ENCODE measurements at places on chromosomes 12 and 14.

GRCh38 chr14:91367173-91368171 lies 50.1 kb downstream of the CCDC88C start:
- no peak for DNase-seq

DNA sequence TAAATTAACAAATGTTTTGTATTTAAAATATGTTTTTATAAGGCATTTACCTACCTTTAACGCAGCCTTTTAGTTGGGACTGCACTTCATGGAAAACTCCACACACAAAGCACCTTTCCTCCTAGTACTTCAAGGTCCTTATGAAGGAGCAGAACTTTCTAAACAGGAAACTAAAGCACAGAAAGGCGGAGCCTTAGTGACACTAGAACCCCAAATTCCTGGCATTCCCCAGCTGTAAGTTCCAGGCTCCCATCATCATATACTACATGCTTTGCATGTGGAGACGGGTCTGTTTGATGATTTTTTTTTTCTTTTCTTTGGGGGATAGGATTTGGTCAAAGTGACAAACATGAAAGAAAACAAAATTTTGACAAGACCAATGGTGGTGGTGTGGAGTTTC lies 39.5 kb downstream of the STXBP6 start:
- no peak for DNase-seq

DNA sequence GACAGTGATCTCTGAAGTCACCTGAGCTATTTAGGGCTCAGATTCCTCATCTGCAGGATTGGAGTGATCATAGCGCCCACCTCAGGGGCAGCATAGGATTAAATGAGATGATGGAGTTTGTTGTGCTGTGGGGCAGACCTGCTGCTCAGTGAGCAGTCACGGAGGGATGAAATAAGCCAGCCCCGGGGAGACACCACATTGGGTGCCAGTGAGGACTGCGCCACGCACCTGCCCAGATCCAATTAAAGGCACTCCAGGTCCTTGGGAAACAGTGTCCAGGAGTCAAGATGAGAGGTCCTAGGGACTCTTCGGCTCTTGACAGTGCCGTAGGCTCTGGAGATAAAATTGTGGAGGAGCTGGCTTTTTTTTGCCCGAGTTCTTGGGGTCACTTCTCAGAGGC lies 166.2 kb downstream of the ADGRD1 start:
- DNase-seq, result no peak

GRCh38 chr12:93317227-93317626 lies 60.5 kb upstream of the NUDT4 start:
- DNase-seq, result no peak

DNA sequence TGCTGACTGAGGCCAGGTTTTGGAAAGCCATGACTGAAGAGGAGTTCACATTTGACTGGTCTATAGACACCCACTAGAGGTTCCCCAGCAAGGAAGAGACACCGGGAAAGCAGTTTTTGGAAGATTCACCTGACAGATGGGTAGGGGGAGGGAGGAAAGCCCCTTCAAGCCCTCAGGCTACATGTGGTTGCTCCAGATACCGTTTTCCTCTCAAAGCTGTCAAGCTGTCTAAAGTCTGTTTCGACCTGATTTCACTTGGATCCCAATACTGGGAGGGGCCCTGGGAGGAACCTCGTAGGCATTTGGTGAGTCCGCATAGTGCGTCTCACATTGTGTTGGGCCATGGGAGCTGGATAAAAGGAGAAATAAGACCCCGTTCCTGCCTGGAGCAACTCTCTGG lies 1.7 kb upstream of the LRP1 start:
- peak; percentile 59 for DNase-seq

- DNase-seq, result no peak
Measured at GRCh38 chr12:106480251-106480650, 102.6 kb upstream of the RFX4 start.

GRCh38 chr12:93403988-93404803 lies 26.5 kb downstream of the NUDT4 start:
- no peak for DNase-seq

DNA sequence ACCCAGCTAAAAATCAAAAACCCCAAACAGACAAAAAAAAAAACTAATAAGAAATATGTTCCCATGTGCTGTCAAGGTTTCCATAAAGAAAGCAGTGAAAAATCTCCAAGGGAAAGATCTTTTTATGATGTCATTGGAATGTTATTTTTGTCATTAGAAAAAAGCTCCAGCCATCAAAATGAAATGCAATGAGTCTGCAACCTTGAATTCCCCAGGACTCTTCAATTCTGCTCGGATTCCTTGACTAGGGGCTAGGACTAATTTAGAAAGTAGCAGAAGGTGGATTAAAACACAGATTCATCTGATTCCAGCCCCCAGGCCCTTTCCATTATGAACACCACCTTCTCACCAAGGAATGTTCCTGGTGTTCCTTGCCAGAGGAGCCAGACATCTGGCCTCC lies 6.0 kb upstream of the PCNX1 start:
- DNase-seq, result no peak

DNA sequence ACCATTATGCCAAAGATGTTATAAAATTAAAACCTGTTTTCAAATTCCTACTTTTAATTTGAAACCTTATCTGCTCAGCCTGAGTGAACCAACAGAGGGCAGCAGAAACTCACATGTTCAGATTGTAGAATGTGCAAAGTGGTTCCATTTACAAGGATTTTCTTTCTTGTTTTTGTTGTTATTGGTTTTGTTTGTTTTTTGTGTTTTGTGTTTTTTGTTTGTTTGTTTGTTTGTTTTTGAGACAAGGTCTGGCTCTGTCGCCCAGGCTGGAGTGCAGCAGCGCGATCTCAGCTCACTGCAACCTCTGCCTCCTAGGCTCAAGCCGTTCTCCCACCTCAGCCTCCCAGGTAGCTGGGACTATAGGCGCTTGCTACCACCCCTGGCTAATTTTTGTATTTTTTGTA lies 22.8 kb upstream of the GARIN2 start:
- peak; percentile 33 for DNase-seq

DNA sequence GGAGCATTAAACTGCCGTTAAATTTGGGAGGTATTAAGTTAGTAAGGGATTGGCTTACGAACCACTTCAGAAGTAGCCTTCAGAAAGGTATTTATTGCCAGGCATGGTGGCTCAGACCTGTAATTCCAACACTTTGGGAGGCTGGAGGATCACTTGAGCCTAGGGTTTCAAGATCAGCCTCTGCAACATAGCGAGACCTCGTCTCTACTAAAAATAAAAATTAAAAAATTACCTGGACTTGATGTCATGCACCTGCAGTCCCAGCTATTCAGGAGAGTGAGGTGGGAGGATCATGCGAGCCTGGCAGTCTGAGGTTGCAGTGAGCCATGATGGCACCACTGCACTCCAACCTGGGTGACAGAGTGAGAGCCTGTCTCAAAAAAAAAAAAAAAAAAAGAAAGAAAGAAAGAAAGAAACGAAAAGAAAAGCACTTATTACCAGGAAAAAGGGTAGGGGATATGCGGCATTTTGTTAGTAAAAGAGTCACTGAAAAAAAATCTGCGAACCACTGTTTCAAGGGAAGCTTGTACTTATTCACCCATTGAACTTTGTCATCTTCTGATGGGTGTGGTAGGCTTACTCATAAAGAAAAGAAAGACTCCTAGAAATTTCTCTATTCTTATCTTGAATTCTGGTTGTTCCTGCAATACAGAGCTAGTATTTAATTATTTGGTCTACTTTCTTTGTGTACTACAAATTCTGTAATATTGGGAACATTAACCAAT lies 33.6 kb upstream of the PLEKHA5 start:
- no peak for DNase-seq

DNA sequence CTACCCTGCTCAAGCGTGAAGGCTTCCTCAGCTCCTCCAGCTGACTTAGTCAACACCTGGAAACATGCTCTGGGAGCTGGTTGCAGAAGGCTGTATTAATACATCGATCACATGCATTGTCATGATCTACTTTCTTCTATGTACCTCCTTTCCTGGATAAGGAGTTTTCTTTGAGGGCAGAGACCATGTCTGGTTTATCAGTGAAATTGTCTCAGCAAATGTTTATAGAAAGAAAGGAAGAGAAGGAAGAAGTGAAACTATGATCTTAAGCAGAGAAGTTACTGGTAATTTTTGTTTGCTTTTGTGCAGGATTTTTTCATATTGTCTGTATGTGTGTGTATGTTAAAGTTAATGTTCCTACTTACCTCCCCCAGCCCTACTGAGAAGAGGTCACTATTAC lies 4.5 kb downstream of the DYRK4 start:
- DNase-seq, result no peak

- DNase-seq, result peak; percentile 15
Measured at GRCh38 chr12:9649532-9649940, 20.0 kb upstream of the CLEC2D start.

DNA sequence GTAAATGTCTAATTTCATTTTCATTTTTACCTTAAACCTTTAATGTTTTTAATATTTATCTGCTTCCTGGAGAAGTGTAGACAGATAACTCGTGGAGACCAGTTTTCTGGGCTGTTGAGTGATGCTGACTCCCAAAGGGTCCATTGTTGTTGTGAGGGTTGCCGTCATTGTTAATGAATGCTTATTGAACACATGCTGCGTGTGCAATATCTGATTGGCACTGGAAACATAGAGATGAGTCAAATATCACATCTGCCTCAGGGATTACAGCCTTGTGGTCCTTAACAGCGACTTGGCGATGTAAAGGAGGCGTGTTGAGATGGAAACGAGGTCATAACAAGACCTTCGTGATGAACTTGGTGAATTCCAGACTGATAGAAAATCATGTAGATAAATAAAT lies 85.9 kb downstream of the FBXW8 start:
- no peak for DNase-seq

DNA sequence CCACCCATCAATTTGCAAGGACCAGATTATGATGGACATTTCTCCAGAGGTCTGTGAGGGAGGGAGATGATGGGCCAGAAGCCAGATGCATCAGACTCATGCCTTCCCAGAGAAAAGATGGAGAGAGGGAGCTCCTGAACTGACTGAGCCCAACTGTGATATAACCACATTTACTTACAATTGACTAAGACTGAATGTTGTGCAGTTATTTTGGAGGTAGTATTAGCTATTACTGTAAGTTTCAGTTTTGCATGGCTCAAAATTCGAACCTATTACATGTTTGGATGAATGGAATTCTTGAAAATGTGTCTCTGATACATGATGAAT lies 211.1 kb upstream of the SFSWAP start:
- no peak for DNase-seq

DNA sequence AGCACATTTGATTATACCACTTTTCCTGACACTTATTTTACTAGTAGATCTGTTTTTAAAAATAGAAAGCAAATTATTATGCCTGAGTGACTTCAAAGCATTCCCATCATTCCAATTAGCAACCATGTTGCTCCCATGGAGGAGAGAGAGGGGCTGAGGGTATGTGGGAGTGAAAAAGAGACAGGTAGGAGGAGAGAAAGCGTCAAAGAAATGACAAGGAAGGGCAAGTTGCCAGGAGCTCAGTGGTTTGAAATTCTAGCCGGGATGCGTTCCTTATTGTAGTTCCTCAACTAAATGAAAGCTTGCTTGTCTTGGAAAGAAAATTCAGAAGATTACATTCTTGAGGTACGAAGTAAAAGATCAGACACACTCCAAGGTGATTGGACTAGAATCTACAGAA lies 92.4 kb upstream of the PKP2 start:
- no peak for DNase-seq

GRCh38 chr14:90750191-90750590 lies 66.0 kb downstream of the TTC7B start:
- DNase-seq, result no peak

- no peak for DNase-seq
Measured at GRCh38 chr14:22898302-22899090, 15.5 kb downstream of the REM2 start.

- DNase-seq, result no peak
Measured at GRCh38 chr14:96162741-96163140, 41.9 kb upstream of the BDKRB2 start.

DNA sequence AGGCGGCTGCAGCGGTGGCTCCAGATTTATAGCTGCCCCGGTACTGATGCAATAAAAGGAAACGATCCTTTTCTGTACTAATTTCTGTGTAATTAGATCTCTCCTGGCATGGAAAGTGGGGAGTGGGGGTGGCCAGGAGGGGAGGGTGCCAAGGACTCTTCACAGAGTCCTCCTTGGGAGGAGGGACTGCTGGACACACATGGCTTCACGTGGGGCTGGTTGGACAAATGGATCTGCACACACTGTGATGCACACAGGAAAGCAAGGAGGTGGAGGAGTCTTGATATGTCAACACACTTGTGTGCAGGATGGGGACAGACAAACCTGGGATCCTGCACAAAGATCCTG lies 23.8 kb upstream of the ATP5MC2 start:
- peak; percentile 47 for DNase-seq

DNA sequence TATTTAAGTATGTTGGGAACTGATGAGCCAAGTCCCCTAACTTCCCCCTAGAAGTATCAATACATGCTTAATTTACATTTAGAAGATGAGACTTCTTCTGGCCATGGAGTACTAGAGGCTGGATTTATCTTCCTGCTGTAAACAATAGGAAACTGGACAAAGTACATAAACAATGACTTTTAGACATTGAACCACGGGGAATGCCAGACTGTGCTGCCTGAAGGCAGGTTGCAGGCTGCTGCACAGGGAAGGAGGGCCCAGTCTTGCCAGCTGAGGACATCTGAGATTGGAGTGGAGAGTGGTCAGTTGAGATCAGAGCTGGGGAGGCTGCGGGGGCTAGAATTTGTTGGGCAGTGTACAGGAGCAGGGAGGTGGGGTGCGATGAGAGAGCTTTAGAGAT lies 24.5 kb upstream of the ISM2 start:
- no peak for DNase-seq

DNA sequence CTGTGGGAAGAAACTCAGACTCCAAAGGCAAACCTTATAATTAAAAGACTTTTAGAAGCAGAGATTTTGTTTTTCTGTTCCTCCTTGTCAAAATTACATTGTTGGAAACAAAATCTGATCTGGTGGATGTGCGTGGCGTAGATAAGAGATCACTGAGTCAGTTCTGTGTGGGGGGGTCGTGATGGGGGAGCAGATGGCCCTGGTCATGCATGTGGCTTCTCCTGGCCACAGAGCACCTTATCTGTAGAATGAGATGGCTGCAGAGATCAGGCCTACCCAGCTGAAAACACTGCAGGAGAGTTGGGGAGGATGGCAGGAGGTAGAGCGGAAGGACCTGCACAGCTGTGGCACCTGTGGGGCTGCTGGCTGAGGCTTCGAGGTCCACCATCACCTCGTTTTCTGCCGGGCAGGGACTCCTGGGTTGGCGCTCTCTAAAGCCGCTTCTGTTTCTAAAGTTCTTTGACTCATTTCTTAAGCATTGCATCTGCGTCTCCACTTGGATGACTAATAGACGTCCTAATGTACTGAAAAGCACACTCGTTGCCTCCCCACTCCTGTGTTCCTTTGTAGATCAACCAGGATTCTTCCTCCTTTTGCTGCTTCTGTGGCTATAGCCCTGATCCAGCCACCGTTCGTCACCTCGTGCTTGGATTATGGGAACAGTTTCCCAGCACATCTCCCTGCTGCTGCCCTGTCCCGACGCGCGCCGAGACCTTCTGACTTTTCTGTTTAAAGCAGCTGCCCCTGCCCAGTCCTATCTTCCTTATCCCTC lies 93.4 kb downstream of the TSPAN9 start:
- no peak for DNase-seq

DNA sequence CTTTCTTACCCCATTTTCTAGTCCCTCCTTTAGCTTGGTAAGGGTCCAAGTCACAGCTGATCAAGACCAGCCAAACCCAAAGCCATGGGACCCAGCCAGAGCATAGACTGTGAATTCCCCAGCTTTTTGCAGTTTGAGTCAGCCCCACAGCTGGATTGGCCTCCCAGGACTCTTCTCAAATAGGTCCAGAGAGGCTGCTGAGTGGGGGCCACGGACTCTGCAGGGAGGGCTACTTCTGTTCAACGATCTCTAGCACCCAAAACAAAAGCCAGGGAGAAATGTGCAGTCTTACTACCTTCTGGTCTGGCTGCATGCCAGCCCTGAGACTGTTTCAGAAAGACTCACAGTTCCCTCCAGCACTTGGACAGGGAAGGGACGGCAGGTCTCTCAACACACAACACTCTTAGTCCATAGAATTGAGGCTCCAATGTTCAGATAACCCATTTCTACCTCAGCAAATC lies 1.6 kb downstream of the VDR start:
- DNase-seq, result peak; percentile 43

Measured in NCI-H69 (cell line).